ENCODE measurements at places on chromosomes 7 and 10.

GRCh38 chr7:87575521-87575920, 25.2 kb downstream of the ABCB1 start:
- DNase-seq = no peak

GRCh38 chr7:7321681-7322080, 139.3 kb downstream of the C1GALT1 start:
- DNase-seq = peak; percentile 80

DNA sequence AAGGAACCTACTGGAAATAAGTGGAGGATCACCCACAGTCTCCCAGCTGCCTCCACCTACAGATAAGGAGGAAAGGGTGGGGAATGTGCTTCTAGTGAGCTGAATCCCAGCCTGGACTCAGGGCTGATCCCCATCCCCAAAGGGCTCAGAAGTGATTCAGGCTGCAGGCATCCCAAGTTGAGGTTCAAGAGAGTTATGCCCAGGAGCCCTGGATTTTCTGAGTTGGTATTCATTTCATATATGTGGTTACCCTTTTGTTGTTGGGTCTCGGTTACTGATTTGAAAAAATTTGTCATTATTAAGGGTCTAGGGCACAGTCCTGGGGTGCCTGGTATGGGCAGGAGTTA, 30.0 kb upstream of the SRGN start:
- DNase-seq = no peak

DNA sequence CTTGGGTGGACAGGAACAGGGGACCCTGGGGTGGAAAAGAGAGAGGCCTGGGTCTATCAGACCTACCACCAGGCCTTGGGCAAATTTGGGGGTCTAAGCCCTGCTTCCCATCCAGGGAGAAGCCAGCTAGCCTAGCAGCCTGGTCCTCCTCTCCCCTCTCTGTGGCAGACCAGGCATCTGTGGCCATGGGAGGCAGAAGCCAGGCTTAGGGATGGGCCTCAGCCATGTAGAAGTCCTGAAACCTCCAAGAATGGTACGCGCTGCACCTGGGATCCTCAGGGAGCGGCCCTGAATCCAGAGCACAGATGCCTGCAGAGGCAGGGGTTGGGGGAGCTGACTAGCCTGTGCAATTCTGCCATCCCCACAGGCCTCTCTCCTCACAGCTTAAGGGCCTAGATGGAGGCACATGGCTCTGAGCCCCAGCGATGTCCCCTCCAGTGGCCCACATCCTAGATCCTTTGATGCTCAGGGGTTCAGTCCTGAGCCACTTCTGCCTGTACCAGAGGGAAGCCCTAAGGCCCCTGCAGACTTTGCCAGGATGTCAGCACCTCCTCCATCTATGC, 21.2 kb downstream of the GRID1 start:
- DNase-seq = no peak

- no peak for DNase-seq
These were observed 296.8 kb downstream of the DNAJB6 start for GRCh38 chr7:157633465-157634185.

- no peak for DNase-seq
These were observed 35.5 kb downstream of the IKZF1 start for GRCh38 chr7:50339990-50340500.

GRCh38 chr10:4129866-4130477, 345.0 kb upstream of the KLF6 start:
- no peak for DNase-seq

- no peak for DNase-seq
These were observed 248.8 kb upstream of the ZMIZ1 start for GRCh38 chr10:78820007-78820362.

DNA sequence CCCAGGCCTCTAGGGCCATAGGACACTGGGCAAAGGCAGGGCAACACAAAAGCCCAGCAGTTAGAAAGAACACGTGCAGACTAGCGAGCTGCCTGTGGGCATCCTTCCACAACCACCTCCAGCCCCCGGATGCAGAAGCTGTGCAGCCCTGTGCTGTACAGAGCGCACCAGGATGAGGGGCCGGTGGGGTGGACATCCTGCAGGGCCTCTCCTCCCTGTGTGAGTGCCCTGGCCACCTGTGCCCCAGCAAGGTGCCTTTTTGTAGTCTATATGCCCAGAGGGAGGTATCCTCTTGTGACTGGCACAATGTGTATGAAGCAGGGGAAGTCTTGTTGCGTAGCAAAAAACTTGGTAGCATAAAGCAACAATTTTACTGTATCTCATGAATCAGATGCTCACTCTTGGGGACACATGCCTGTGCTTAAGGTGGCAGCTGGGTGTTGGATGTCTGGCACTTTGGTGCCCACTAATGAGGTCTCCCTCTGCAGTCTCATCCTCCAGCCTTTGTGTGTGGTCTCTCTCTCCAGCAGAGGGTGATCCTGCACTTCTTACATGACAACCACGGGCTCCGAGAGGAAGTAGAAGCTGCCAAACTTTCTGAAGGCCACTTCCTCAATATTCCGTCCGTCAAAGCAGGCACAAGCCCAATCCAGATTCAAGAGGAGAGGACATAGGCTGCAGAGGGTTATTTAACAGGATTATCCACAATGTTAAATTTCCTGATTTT, 8.7 kb downstream of the NCAPG2 start:
- peak; percentile 70 for DNase-seq

DNA sequence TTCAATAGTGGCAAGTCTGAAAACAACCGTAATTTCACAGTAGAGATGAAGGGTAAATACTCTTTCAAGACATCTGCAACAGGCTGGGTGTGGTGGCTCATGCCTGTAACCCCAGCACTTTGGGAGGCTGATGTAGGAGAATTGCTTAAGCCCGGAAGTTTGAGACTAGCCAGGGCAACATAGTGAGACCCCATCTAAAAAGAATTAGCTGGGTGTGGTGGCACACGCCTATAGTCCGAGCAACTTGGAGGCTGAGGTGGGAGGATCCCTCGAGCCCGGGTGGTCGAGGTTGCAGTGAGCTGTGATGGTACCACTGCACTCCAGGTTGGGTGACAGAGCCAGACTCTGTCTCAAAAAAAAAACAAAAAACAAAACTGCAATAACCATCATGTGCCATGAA, 71.8 kb downstream of the PFKFB3 start:
- DNase-seq = no peak

Measured in prostate gland (tissue), 2 donors.